ENCODE measurements at places on chromosomes 13 and 19.

DNA sequence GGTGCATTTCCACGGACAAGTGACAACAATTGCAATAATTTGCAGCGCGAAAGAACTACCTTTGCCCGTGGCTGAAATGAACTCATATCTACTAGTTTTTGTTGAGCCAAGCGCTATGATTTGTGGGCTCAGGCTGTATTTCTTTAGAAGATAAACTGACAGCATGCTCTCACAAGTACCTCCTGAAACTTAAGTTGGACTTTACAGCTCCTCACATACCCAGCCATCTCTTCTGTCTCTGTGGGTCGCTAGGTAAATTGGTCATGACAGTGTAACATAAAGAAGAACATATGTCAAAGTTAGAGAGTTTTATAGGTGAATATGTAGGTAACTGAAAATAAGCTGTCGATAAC lies 839 bp downstream of the COG6 start:
- no peak for DNase-seq

DNA sequence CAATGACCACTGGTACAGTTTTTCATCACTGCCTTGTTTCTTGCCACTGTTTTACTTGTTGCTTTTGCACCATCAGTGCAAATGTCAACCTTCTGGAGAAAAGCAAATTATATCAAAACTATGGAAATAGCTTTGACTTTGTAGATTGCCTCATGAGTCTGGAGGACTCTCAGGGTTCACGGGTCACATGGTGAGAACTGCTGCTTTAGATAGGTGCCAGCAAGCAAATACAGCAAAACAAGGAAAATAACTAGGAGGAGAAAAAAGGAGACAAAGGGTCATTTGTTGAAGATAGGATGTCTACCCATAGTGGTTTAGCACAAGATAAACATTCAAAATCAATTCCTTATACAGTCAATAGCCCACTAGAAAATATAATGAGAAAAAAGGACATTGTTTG lies 33.1 kb downstream of the POLR1D start:
- DNase-seq: no peak

DNA sequence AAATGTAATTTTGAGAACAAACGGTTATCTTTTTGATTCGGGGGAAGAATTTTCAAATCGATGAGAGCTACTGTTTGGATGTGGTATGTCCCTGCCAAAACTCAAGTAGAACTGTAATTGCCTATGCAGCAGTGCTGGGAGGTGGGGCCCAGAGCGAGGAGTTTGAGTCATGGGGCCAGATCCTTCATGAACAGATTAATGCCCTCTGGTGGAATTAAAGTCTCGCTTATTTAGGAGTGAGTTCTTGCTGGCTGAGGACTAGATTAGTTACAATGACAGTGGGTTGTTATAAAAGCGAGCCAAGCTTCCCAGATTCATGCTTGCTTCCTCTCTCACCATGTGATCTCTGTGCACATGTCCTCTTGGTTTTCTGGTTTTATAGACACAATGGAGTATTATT lies 11.8 kb upstream of the PRR20A start:
- no peak for DNase-seq

GRCh38 chr13:97384371-97384770 lies 49.6 kb upstream of the RAP2A start:
- DNase-seq: no peak

DNA sequence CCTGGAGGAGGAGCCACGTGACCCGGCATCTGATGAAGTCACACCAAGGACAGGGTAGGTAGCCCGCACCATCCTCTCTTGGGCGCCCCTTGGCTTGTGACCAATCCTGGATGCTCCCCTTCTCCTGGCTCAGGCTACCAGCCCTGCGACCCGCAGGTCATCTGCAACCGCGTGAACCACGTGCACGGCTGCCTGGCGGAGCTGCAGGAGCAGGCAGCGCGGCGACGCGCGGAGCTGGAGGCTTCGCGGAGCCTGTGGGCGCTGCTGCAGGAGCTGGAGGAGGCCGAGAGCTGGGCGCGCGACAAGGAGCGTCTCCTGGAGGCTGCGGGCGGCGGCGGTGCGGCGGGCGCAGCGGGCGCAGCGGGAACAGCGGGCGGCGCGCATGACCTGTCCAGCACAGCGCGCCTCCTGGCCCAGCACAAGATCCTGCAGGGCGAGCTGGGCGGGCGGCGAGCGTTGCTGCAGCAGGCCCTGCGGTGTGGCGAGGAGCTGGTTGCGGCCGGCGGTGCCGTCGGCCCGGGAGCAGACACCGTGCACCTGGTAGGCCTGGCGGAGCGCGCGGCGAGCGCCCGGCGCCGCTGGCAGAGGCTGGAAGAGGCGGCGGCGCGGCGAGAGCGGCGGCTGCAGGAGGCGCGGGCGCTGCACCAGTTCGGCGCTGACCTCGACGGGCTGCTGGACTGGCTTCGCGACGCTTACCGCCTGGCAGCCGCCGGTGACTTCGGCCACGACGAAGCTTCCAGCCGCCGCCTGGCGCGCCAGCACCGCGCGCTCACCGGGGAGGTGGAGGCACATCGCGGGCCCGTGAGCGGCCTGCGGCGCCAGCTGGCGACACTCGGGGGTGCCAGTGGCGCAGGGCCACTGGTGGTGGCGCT lies 45.9 kb downstream of the SPTBN4 start:
- no peak for DNase-seq

DNA sequence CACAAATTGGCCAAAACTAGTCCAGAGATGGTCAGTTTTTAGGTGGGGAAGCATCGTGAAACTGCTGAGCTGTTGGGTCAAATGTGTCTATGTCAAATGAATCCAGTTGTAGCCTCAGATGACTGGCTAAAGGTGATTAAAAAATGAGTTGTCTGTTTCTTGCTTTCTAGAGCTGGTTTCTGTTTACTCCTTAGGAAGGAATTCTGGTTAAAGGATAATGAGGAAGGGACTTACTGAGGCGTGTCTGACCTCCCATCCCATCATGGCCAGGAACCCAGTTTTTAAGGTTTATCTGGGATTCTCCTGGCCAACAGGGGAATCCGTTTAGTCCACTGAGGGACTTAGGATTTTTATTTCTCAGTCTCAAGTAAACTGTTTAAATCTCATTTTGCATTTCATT lies 256.5 kb downstream of the UQCRFS1 start:
- no peak for DNase-seq

GRCh38 chr13:113098162-113098732 lies 7.3 kb upstream of the F7 start:
- no peak for DNase-seq

GRCh38 chr13:59954601-59955000 lies 209.1 kb downstream of the DIAPH3 start:
- DNase-seq: no peak

- DNase-seq: no peak
Measured at GRCh38 chr13:60661521-60661920, 264.5 kb downstream of the TDRD3 start.

- DNase-seq: no peak
Measured at GRCh38 chr19:51462276-51462675, 4.0 kb upstream of the SIGLEC8 start.

- DNase-seq: no peak
Measured at GRCh38 chr19:56987184-56987583, 132.6 kb upstream of the USP29 start.

GRCh38 chr19:29003641-29004409 lies 209.1 kb downstream of the UQCRFS1 start:
- no peak for DNase-seq

GRCh38 chr19:56866538-56866937 lies 26.0 kb upstream of the PEG3 start:
- DNase-seq: no peak

- no peak for DNase-seq
Measured at GRCh38 chr19:56712611-56713276, 41.2 kb upstream of the ZNF835 start.

DNA sequence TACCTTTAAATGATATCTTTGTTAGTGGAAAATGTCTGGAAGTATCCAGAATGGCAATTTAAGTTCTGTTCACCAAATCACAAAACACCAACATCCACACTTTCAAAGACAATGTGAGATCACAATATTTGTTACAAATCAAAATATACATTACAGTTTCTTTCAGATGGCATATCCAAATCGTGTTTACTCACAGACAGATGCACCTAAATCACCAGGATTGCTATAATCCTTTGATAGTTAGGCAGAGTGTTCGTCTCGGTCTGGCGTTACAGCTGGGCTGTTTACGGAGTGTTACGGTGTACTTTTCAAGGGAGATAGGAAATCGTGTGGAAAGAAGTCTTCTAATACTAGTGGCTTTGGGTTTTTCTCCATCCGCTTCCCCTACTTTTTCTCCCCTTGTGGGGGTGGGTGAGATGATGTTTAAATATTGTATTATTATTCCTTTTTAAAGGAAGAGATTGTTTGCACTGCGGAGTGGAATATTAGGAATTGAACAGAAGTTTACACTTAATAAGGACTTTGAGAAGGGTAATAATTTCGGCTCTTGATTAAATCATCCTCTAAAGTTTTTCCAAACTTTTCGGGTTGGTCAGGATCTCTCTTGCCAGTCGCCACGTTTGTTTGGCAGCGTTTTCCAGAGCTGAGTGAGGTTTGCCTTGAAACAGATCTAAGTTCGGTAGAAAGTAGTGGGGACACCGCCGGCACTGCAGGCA lies 1.8 kb downstream of the MAB21L1 start:
- no peak for DNase-seq

DNA sequence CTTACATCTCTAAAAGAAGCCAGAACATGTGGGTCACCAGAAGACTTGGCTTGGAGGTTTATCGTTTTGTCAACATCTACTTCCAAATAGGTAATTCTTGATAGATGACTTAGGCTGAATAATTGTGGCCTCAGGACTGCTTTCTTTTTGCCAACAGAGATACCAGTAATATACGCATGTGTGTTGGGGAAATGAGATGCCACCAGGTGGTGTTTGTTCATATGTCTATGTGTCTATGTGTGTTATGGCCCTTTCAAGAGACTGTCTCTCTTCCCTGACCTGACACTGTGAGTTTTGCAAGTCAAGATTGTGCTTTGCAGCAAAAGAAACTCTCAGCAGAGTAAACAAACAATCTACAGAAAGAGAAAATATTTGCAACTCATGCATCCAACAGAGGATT lies 31.6 kb upstream of the METTL21C start:
- DNase-seq: no peak

GRCh38 chr13:91046715-91047327 lies 300.7 kb upstream of the MIR17HG start:
- no peak for DNase-seq

GRCh38 chr19:33440682-33441081 lies 67.2 kb downstream of the CEBPG start:
- no peak for DNase-seq

DNA sequence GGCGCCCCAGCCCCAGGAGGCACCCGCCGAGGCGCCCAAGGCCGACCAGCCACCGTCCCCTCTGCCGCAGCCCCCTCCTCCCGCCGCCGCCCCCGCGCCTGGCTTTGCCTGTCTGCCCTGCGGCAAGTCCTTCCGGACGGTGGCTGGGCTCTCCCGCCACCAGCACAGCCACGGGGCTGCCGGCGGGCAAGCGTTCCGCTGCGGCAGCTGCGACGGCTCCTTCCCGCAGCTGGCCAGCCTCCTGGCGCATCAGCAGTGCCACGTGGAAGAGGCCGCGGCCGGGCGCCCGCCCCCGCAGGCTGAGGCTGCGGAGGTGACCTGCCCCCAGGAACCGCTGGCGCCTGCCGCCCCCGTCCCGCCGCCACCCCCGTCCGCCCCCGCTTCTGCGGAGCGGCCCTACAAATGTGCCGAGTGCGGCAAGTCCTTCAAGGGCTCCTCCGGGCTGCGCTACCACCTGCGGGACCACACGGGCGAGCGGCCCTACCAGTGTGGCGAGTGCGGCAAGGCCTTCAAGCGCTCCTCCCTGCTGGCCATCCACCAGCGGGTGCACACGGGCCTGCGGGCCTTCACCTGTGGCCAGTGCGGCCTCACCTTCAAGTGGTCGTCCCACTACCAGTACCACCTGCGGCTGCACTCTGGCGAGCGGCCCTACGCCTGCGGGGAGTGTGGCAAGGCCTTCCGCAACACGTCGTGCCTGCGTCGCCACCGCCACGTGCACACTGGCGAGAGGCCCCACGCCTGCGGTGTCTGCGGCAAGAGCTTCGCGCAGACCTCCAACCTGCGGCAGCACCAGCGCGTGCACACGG lies 2.6 kb upstream of the NAT14 start:
- DNase-seq: no peak

DNA sequence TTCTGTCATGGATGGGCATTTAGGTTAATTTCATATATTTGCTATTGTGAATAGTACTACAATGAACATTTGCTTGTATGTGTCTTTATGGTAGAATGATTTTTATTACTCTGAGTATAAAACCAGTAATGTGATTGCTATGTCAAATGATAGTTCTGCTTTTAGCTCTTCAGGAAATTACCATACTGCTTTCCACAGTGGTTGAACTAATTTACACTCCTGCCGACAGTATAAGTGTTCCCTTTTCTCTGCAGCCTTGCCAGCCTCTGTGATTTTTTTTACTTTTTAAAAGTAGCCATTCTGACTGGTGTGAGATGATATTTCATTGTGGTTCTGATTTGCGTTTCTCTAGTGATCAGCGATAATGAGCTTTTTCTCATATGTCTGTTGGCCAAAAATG lies 6.5 kb downstream of the SIGLEC7 start:
- no peak for DNase-seq

- no peak for DNase-seq
Measured at GRCh38 chr13:35785576-35786303, 309.3 kb upstream of the MAB21L1 start.

DNA sequence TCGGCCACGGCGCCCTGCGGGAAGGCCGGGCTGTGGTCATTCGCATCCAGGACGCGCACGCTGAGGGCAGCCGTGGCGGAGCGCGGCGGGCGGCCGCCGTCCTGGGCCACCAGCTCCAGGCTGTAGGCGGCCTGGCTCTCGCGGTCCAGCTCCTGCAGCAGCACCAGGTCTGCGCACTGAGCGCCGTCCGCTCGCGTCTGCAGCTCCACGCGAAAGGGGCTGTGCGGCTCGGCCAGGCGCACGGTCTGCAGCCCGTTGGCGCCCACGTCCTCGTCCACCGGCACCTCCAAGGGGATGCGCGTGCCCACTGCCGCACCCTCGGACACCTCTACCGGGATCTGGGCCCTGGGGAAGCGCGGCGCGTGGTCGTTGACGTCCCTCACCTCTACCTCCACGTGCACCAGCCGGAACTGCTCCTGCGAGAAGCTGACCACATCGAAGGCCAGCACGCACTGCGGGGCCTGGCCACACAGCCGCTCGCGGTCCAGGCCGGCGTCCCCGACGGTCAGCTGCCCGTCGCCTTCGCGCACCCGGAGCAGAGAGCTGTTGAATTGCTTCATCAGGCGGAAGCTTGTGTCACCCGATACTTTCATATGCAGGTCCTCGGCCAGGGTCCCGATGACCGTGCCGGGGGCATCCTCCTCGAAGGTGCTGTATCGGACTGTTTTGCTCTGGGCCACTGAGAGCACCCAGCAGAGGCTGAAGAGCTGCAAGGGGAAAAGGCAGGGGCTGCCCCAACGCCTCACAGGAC lies 583 bp downstream of the PCDH8 start:
- no peak for DNase-seq

DNA sequence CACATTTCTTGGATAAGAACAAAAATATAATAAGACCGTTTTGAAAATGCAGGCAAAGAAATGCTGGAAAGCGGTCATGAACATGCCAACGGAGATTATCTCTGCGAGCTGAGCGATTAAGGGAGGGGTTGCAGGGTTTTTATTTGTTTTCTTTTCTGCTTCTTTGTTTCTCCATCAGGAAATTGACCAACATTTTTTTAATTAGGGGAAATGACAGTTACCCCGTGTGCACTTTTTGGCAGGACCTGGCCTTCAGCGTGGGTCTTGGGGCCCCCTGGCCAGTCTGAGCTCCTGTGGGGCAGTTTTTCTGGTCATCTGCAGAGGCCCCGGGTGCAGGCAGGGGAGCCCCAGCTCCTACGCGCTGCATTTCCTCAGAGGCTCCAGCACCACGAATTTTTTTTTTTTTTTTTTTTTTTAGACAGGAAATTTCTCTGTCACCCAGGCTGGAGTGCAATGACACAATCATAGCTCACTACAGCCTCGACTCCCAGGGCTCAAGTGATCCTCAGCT lies 31.3 kb upstream of the HOMER3 start:
- DNase-seq: no peak

GRCh38 chr13:27659145-27659865 lies 37.6 kb downstream of the POLR1D start:
- no peak for DNase-seq
